ENCODE measurements at places on chromosomes 6 and 20. TPM values are rescaled to one million over a fixed set of nuclear protein-coding genes. Genes with fewer than 3 reads are reported as not detected.

- no peak for DNase-seq
These were observed 719.5 kb upstream of the GJE1 start for GRCh38 chr6:141413196-141413595.

TCF21 gene
- total RNA-seq, result 47.8 TPM

GRCh38 chr6:68657374-68658139 lies 22.5 kb downstream of the ADGRB3 start:
- DNase-seq, result no peak

DNA sequence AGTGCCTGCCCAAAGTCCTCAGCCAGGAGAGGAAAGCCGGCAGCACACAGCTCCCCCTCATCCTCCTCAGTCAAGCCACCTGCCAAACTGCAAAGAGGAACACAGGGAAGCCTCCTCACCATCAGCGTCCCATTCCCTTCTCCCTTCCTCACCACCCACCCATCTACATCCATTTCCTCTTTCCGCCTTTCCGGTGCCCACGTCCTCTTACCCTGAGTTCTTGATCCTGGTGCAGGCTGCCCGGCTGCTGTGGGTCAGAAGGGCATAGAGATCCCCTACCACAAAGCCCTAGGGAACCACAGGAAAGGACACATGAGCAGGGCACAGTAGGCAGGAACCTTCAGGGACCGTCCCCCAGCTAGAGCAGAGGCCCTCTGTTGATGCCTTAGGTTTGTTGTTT lies 6.0 kb downstream of the GNMT start:
- DNase-seq, result no peak

DNA sequence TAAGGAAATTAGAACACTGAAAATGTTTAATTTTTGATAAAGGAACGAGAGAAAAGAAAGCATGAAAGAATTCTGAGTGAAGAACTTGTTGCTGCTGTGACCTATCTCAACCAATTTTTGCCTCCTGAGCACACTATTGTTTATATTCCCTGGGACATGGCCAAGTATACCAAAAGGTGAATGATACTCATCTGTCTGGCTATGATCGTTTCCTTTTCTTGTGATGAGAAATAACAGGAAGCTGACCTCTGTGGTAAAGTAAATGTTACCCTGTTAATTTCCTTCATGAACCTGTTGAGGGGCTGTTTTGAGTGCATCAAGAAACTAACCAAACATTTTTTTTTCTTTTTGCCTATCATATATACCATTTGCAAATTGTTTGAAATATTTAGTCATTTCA lies 69.1 kb downstream of the FIG4 start:
- DNase-seq, result no peak

CRISP1 gene
- not detected for total RNA-seq

DNA sequence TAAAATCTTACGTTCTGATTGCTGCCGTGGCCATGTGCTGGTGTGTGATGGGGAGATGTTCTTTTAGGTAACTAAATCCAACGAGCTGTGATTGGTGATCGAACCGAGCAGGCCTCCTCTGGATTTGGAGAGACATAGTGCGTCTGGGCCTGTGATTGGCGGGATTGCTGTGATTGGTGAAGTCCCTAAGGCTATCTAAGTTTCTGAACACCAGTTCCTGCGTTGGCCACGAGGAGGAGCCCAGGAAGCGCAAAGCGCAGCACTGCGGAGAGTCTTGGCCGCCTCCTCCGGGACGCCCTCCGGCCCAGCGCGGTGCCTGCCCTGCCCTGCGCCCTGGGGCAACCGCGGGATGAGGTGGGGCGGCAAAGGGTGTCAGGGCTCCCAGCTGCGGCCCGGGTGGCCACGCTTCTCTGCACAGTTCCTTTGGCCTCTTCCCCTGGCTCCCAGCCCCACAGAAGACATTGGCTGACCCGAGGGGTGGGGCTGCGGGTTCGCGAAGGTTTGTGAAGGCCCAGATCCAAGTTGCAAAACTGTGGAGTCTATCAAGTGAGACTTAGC lies 33.0 kb downstream of the HNF4A start:
- DNase-seq, result peak; percentile 54

GRCh38 chr6:163417595-163417994 lies 3.1 kb downstream of the QKI start:
- no peak for DNase-seq

DNA sequence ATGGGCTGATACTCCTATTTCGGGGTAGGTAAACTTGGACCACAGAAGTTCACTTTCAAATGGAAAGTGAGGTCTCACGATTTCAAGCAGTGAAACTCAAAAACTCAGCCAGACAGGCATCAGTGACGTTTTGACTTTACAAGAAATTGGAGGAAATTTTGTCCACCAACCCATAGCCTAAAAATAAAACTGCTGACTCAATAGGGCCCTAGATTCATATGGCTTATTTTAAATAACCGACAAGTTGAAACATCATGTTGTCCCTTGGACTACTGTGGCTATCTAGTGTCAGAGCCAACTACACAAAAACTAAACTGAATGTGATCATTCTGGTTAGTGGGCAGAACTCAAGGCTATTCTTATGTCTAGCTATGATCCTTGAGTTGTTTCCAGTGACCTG lies 486.3 kb downstream of the GRIK2 start:
- no peak for DNase-seq

ADGB gene
- 0.87 TPM for total RNA-seq

GATA5 gene
- 5.5 TPM for total RNA-seq

- no peak for DNase-seq
These were observed 8.9 kb downstream of the RING1 start for GRCh38 chr6:33217246-33217645.

CSTF1 gene
- total RNA-seq, result 31.8 TPM

DNA sequence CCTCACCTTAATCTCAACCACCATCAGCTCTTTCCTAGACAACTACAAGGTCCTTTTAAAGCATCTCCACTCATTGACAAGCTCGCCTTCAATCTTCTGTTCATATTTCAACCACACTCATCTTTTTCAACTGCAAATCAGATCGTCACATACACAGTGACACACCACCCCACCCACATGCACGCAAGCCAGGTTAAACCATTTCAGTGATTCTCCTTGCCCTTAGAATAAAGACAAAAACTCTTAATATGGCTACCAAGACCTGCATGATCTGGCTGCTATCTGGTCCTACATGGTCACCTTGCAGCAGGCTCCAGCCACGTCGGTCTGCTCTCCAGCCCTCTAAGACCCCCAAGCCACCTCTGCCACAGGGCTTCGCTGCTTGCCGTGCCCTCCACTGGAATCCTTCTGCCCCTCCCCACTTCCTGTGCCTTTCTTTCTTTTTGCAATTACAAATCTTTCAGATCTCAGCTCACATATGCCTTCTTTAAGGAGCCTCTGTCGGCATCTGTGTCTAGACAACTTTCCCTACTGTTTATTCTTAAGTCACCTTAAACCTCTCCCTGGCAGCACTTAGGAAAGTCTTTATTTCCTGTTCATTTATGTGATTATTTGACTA lies 507.3 kb upstream of the ARID1B start:
- no peak for DNase-seq

DNA sequence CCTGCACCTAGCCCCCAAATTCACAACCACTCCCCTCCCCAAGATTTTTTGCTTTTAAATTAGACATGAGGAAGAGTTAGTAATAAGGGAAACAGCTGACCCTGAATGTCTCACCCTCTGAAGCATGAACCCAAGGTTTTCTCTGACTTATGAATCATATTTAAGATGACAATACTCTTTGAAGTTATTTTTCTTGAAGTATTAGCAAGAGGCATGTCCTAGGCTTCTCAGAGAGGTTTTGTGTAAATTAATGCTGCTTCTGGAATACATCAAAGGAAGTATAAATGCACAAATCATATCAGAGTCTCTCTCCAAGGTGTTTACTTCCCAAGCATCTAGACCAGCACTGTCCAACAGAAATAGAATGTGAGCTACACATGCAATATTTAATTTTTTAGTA lies 408.1 kb upstream of the MARCKS start:
- no peak for DNase-seq

STX7 gene
- 40.7 TPM for total RNA-seq

GRCh38 chr20:45187693-45188092 lies 13.0 kb downstream of the PI3 start:
- no peak for DNase-seq

GRCh38 chr20:50394569-50394968 lies 115.6 kb upstream of the PTPN1 start:
- DNase-seq, result no peak

DNA sequence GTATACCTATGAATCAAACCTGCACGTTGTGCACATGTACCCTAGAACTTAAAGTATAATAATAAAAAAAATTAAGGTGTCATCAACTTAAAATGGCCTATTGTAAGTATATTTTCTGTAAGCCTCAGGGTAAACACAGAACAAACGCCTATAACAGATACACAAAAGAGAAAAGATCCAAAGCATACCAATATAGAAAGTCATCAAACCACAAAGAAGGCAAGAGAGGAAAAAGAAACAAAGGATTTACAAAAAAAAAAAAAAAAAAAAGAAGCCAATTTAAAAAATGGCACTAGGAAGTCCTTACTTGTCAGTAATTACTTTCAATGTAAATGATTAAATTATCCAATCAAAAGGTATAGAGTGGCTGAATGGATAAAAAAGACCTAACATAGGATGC lies 24.6 kb upstream of the ASF1A start:
- no peak for DNase-seq

- DNase-seq, result no peak
These were observed 296.8 kb upstream of the RSPO3 start for GRCh38 chr6:126821706-126822105.

BPI gene
- total RNA-seq, result 1.8 TPM

GRCh38 chr6:28553384-28553985 lies 27.8 kb downstream of the GPX5 start:
- no peak for DNase-seq

DNA sequence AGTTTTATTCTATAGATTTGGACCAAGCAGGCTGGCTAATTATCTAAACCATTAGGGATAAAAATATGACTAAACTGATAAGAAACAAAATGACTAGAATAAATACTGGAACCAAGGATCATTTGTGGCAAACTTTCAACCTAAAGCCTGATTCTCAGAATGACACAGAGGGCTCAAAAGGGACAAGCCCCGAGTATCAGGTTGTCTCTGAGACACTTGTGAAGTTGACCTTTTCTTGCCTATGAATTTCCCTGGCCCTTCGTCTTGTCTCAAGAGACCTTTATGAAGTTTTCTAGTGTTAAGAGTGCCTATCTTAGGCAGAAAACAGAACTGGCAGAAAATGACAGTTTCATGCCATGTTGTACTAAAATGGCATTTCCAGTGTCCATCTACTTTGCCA lies 68.3 kb downstream of the IMPG1 start:
- no peak for DNase-seq

- DNase-seq, result no peak
These were observed 1.3 kb downstream of the ZGPAT start for GRCh38 chr20:63709149-63709527.

DNA sequence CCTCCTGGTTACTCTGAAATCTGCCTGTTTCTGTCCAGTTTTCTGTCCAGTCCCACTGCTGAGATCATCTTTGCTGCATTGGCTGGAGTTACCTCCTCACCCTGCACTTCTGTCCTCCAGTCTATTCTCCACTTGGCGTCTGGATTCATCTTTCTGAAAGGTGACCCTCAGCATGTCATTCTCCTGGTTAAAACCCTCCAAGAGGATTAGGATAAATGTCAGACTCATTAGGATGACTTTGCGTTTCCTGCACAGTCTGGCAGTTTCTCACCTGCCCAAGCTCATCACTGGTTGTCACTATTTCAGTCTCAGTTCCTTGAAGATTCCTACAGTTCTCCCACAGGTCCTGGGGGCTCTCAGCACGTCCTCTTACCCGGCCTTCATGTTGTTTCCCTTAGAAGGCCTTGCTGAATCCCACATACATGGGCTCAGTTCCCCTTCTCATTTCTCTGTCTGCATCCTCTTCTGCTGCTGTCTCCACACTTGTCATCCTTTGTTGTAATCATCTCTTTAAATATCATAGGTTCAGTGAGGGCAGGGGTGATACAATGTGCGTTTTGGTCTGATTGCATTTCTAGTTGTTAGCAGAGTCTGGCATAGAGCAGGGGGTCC lies 374.8 kb downstream of the QKI start:
- no peak for DNase-seq

DNA sequence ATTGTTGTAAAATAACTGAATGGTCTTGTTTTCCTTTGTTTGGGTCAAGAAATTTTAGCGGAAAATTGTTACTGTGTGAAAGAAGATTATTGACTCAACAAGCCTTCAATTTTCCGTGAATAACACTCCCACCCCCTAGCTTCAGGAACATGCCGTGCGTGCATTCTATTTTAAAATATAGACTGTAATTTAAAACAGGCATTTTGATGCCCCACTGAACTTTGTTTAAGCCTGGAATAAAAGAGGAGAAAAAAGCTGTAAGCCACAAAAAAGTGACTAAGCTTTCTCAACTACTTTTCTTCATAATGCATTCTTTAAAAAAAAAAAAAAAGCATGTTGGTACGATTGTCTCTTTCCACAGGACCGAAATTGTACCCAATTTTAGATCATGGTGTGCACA lies 166.0 kb downstream of the ARID1B start:
- no peak for DNase-seq

DNA sequence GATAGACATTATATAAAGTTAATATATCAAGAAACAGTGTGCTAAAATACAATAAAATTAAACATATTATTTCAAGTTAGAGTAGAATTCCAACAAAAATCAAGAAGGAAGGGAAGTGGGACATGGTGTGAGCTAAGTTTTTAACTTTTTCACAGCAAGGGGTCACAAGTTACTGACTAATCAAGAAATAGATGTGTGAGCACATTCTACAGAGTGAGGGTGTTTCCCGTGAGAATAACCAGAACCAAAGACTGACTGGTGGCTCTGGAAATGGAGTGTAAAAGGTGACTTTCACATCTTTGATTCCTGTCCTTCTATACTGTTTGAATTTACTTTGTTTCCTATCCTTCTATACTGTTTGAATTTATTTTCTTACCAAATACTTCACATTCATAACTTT lies 206.6 kb downstream of the TASP1 start:
- no peak for DNase-seq

DNA sequence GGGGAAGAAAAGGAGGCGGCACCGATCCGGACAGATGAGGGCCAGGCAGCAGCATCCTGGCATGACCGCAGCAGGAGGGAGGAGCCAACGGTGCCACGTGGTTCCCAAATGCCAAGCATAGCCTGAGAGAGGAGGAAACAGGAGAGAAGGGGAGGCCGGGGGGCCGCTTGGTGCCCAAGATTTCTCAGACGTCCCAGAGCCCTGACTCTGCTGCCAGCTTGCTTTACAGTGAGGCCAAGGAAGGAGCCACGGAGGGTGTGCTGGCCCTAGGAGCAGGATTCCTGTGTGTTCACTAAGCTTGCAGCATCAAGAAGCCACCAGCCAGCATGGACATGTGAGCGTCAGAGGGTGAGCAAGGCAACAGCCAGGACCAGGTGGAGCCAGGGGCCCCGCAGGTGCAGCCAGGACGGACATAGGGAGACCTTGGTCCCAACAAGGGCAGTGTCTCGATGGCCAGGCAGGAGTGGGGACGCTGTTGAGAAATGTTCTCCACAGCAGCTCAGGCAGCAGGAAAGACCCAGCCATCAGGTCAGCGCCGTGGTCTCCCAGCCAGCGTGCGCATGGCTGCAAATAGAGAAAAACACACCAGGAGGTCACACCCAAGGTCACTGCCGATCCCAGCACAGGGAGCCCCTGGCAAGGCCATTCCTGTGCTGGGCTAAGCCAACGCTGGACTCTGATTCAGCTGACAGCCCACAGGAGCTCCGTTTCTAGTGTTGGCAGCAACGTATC lies 143.7 kb downstream of the DLL1 start:
- peak; percentile 51 for DNase-seq

All from ovary (tissue), 10 donors.